ENCODE measurements at places on chromosomes 12 and 14. TPM values are rescaled to one million over a fixed set of nuclear protein-coding genes. Genes with fewer than 3 reads are reported as not detected.

DNA sequence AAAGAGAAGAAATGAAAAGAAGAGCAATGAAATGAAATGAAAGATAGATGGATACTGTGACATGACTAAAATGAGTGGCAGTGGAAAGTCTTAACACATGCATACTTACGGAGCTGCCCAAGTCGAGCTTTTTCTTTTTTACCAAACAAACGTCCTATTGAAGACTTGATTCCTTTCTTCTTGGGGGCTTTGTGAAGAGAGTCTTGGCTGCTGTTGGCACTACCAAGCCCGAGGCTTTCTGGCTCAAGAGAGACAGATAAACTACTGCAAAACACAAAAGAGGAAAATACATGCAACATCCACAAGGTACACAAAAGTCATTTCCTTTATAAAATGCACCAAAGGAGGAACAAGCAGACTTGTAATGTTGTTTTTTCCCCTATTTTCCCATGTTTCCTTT lies 261.2 kb downstream of the ACSS3 start:
- DNase-seq = no peak

- DNase-seq = no peak
Observed at GRCh38 chr12:101963697-101964096, 86.3 kb downstream of the DRAM1 start.

Gene IFNG
- polyA plus RNA-seq = not detected

DNA sequence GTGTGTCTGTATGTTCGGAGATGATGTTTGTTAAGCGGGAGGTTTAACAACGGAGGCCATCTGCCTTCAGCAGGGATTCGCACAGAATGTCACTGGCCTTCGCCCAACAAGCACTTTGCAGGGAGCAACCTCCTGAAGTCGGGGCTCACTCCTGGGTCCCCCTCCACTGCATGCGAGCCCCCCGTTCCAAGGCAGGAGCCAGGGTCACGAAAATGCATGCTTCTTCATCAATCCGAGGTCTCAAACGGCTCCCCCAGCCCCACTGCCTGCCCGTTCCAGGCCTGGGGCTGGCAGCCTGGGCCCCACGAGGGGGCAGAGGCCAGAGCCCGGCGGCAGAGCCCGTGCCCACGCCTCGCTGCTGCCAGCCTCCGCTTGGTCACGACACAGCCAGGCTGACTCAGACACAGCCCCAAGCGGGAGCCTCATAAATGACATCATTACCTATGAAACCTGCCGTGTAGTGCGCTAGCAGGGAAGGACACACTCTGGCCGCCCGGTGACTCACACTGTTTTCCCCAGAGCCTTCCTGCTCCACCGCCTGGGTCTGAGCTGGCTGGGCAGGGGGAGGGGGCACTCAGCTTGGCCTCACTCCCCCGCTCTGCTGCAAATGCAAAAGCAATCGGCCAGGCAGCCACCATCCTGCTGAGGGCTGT lies 169.5 kb upstream of the RTL1 start:
- peak; percentile 49 for DNase-seq
